ENCODE measurements at places on chromosomes 7 and 10. TPM values are rescaled to one million over a fixed set of nuclear protein-coding genes. Genes with fewer than 3 reads are reported as not detected.

DNA sequence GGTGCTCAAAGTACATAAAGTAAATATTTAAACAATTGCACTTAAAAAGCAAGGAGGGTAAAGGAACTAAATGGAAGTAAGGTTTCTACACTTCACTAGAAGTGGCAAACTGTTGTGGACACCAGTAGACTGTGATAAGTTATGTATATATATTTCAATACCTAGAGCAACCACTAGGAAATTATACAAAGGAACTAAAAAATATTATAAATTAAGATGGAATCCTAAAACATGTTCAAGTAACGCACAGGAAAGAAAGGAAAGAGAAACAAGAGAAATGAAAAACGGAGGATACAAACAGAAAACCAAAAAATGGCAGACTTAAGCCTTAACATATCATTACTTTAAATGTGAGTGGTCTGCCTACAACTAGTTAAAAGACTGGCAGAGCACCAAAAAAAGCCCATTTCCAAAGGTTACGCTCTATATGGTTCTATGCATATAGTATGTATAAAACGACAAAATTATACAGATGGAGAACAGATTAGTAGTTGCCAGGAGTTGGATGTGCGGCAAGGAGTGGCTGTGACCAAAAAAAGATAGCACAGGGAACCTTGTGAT is 19.0 kb downstream of the VPS41 start:
- DNase-seq: no peak

GRCh38 chr7:128093614-128094570 is 62.7 kb upstream of the LRRC4 start:
- no peak for DNase-seq

DNA sequence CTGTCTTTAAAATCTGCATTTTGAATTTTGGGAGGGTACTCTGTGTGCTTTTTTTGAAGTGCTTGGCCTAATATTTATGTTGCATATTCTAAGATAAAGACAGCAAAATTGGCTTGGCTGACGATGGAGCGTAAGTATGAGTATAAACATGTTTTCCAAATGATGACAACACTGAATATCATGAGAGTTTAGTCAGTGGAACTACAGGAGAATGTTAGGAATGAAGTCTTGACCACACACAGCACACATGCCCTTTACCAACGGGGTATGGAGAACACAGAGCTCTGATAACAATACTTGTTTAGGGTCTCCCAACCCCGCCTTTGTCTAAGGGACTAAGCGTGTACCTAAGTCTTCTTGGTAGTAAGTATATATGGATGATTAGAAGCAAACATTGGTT is 253.9 kb upstream of the FZD8 start:
- DNase-seq: no peak

GRCh38 chr10:100345570-100346330 is 1.3 kb upstream of the SCD start:
- DNase-seq: peak; percentile 52

GRCh38 chr10:85917601-85918000 is 449.0 kb downstream of the GRID1 start:
- DNase-seq: no peak

DNA sequence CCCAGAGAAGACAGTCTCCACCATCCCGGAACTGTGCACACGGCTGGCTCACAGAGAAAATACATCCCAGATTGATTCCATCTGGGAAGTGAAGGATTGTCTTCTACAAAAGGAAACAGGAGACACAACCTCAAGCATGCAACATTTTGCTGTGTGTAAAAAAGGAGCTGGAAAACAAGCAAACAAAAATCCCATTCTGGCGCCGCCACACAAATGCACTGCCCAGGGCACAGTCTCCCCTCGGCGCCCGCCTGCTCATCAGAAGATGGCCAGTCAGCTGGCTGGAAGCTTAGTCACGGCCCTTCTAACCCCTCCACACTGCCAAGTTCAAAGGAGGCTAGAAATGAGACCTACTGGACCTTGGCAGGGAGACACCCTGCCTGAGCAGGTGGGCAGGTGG is 14.1 kb upstream of the CYTH3 start:
- DNase-seq: no peak

DNA sequence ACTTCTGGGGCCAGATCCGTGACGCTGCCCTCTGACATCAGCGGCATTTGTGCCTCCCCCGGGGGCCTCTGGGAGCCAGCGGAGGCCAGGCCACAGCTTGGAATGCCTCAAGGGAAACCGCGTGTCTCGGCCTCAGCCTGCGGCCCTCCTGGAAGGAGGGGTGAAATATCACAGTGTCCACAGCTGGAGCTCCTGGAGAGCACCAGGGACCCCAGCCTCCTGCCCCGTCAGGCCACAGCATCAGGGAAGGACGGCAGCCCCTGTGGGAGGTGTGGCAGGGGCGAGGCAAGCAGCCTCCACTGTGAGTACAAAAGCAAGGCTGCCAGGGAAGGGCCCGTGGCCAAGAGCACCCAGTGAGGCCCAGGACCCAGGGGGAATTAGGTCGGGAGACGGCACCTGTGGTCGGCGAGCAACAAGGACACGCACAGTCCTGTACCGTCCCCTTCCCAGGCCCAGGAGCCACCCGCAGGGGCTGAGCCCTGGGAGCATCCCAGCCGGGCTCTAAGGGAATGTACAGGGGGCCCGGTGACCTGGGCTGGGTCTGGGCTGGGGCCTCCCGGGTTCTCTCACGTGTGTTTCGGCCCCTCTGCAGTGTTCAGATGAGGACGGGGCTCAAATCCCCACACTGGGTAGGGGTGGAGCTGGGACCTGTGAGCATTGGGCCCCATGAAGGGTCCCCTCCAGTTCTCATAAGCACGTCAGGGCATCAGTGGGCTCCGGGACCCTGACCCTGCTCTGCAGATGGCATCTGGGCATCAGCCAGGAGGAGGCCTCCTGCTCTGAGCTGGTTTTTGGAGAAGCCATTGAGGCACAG is 18.7 kb upstream of the KNDC1 start:
- no peak for DNase-seq

DNA sequence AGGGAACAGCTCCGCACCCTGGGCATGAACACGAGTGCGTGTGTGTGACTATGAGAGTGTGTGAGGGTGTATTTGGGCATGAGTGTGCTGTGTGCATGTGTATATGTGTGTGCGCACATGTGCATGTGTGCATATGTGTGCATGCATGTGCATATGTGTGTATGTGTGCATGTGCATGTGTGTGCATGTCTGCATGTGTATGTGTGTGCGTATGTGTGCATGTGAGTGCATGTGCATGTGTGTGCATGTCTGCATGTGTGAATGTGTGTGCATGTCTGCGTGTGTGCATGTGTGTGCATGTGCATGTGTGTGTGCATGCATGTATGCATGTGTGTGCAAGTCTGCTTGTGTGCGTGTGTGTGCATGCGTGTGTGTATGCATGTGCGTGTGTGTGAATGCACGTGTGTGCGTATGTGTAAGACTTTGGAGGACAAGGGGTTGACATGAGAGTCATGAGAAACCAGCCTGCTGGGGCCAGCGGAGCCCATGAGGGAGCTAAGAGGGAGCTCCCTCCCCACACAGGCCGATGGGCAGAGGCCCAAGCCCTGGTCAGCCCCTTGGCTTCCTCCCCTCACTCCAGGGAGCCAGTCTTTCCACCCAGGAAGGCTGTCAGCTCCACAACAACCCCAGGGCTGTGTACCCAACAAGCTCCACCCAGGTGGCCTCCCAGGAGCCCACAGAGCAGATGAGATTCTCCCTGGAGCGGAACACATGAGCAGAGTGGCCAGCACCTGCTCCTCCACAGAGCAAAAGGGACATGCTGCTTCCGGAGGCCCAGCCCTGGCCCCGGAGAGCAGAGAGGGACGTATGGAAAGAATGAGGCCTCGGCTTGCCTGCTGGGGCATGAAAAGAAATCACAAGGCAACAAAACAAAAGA is 142.5 kb upstream of the PPP2R2D start:
- peak; percentile 47 for DNase-seq

GRCh38 chr10:74104480-74104879 is 46.1 kb downstream of the AP3M1 start:
- no peak for DNase-seq

- DNase-seq: no peak
These were observed 742.3 kb downstream of the TYW1 start for GRCh38 chr7:67738958-67739357.

- DNase-seq: no peak
These were observed 306.2 kb downstream of the CCSER2 start for GRCh38 chr10:84634636-84635035.

DNA sequence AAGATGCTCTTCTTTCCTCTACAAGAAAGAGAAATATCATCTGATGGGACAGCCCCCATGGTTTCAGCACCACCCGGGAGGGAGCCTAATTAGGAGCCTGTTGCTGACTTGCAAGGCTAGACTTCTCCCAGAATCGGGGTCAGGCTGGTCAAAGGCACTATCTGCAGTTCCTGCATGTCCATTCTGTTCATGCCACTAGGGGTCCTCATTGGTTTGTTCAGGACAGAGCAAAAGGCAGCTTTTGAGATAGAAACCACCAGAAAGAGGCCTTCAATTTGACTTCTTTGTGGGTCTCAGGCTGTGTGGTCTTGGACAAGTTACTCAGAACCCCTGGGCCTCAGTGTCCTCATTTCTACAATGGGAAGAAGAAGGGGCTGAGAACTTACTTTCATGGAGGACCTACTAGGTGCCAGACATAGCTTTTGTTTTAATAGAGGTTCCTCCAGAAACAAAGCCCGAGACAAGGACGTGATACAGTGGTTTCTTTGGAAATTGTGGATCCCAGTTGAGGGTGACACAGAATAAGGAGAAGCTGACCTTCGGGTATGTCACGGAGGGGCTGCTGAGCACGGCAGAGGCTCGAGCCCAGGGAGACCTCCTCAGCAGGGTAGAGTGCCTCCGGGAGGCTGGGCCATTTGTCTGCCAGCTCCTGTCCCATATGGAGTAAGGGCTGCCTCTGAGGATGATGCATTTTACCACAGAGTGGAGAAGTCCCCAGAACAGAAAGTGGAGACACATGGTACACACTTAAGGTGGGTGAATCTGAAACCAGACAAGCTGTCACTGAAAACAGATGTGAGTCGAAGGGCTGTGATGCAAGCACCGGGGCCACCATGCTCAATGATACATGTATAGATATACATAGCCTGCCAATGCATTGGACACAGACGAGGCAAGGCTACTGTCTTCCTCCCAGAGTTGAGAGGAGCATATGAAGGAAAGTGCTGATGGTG is 33.1 kb upstream of the NEUROD6 start:
- peak; percentile 82 for DNase-seq

The C10orf67 gene
- not detected for total RNA-seq

The PRRT4 gene
- total RNA-seq: not detected

The KIN gene
- 23.6 TPM for total RNA-seq

Data from neural progenitor cell (in vitro differentiated cells).